GM23248 (cell line): ENCODE measurements at places on chromosomes 7 and 10.

DNA sequence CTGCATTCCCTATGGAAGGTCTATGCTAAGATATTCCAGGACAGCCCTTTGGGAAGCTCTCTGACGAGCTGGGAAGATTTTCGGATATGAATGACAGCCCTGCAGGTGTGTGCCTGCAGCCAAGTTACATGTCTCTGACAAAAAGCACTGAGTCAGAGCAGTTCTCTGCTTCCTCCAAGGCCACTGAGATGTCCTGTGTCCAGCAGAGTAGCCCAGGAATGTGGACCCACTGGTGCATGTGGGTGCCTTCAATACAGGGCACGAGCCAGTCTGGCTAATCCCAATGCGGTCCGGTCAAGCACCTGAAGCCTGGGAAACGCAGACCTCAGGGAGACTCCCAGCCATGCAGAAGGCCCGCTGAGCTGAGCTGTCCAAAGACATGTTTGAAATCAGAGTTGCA is 565.7 kb downstream of the TCERG1L start:
- no peak for DNase-seq

GRCh38 chr10:102154466-102155116 is 2.4 kb downstream of the NOLC1 start:
- no peak for DNase-seq

GRCh38 chr10:132247943-132248342 is 59.8 kb downstream of the STK32C start:
- DNase-seq, result peak; percentile 28

GRCh38 chr10:4022473-4022872 is 237.5 kb upstream of the KLF6 start:
- DNase-seq, result no peak

- DNase-seq, result peak; percentile 66
Observed at GRCh38 chr10:30502266-30503060, 68.5 kb downstream of the MAP3K8 start.

- DNase-seq, result peak; percentile 86
Observed at GRCh38 chr10:119197921-119198320, 9.4 kb upstream of the GRK5 start.

- peak; percentile 83 for DNase-seq
Observed at GRCh38 chr10:125153703-125154490, 6.5 kb downstream of the CTBP2 start.

DNA sequence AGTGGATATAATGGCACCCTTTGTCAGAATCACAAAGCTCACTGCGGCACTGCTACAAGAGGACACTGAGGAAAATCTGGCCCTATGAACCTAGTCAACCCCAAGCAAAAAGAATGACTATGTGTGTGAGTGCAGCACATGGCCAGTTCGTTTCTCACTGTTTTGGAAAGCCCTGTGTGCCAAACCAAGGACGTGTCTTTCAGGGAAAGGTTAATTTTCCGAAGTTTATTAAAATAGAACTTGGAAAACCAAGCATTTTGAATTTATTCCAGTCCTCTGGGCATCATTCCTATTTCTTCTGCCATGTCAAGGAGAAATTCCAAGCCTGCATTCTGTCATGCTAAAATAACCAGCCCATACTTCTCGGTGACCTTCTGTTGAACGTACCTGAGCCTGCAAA is 471.8 kb downstream of the PLXDC2 start:
- DNase-seq, result no peak

DNA sequence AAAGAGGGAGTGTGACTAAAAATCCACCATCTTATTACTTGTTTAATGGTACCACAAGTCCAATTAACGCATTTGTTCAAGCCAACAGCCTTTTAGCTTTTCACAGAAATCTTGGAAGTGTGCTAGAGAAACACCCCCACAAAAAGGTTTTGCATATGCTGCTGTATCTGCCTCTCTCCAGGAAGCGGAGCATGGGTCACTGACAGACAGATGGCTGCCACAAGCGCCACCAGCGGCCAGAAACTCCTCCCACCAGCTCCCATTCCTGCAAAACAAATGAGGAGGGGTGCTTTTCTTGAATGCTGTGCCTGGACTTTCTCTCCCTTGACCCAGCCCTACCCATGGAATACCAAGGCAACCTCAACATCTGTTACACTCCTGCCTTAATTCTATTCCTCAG is 176.3 kb upstream of the LRGUK start:
- no peak for DNase-seq

DNA sequence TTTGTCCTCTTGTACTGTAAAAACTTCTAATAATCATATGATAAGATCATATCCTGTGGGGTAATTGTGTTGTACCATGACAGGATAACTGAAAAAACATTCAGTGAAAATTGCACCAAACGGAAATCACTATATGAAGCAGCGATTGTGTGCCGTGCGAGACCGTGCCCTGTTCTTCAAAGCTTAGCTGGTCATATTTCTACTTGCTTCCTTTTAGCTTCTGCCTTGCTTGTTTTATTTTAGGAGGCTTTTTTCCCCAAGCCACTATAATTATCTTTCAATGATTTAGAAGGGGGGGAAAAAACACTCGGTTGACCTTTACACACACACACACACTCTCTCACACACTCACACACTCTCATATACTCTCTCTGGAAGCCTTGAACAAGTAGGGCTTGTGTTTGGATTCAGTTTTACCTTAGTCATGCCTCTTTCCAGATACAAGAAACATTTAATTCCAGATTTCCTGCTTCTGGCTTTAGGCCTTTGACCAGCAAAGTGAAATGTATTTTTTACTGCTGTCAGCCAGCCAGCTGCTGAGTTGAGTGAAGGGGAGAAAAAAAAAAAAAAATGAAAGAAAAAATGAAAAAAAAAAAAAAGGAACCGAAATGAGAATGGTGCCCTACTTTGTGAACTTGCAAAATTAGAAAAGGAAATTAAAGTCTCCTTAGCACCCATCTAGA is 181.4 kb downstream of the ARID5B start:
- DNase-seq, result peak; percentile 64

DNA sequence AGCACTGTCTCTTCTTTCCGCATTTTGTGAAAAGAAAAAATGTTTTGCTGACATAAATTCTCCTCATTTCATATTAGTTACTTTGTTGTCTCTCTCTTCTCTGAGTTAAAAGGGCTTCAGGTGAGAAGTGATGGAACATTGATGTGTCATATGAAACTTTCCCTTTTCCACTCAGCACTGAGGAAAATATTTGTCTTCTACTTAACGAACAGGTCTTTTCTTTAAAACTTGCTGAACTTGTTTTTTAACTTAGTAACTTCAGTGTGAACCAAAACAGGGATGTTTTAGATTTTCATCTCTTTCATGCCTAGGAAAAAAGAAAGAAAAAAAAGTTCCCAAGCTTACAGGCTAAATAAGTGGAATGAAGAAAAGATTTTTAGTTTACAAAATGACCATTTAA is 19.0 kb upstream of the TSPAN12 start:
- no peak for DNase-seq

DNA sequence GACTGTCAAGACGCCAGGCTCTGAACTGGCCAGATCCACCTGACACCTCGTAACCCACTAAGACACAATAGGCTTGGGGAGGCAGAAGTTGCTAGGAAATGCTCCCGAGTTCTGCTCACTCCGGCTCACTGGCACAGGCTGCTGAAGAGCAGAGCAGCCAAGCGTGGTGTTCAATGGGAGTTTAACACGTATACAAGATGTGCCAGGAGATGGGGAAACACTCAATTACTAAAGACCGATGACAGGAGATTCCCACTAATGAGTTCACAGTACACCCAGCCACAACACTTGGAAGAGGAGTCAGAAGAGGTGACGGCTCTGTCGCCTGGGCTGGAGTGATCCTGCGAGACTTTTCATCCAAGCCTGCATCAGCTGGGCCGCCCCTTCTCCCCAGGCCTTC is 303.4 kb downstream of the GFRA1 start:
- DNase-seq, result peak; percentile 49

DNA sequence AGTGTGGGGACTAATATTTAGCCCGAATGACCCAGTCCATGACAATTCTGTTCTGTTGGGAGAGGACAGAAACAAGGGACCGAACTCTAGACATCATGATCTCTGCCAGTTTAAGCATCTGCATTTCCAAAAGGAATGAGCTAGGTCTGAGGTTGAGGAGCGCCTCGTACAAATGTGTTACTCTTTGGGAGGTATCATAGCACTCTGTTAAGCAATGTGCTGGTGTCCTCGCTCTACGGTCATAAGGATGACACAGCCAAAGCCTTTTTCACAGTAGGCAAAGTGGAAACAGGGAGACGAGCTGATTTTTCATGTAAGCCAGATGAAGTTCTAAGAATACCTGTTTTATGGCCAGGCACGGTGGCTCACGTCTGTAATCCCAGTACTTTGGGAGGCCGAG is 15.4 kb upstream of the CCDC3 start:
- DNase-seq, result no peak

GRCh38 chr7:53119514-53119941 is 84.1 kb downstream of the POM121L12 start:
- no peak for DNase-seq

- no peak for DNase-seq
Observed at GRCh38 chr7:84589012-84589411, 394.4 kb upstream of the SEMA3A start.

DNA sequence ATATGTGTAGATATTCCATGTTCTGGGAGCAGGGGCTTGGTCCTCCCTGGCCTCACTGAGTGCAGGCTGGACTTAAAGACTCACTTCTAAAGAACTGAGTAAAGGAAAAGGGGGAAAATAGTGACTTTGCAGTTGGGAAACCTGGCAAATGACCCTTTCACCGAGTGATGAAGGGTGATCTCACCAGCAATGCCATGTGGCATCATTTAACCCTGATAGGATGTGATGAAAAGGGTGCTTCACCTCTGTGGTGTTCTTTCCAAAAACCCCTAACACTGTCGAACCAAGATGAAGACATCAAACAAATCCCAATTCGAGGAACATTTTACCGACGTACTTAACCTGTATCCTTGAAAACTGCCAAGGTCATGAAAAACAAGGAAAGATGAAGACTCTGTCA is 71.9 kb downstream of the AOAH start:
- DNase-seq, result peak; percentile 55

- peak; percentile 96 for DNase-seq
Observed at GRCh38 chr7:4700577-4701235, 18.6 kb downstream of the FOXK1 start.

- DNase-seq, result no peak
Observed at GRCh38 chr7:28115261-28115660, 65.3 kb downstream of the JAZF1 start.

DNA sequence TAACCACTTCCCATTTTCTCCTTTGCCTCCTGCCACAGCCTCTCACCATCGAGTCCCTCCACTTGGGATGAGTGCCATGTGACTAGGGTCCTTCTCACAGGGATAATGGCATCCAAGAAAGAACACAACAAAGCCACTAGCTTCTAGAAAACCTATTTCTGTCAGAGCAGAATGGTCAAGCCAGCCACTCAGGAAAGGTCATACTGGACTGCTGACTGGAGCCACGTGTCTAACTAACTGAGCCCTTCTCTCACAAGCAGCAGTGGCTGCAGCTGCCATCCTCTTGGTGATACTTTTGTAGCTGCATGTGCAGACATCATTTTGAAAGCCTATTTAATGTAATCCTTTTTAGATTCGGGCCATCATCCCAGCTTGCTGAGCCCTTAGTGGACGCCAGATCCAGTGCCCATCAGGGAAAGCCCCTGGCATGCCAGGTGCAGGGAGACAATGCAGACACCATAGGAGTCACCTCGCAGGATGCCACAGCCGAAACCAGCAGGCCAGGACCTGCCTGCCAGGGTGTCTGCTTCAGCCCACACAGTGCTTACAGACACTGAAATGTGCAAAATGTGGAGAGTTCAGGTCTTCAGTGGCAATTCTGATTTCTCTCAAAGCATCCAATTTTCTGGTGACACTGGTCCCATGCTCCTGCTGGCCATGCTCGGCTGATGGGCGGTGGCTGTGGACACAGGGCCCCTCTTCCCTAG is 98.3 kb upstream of the DDC start:
- DNase-seq, result no peak

DNA sequence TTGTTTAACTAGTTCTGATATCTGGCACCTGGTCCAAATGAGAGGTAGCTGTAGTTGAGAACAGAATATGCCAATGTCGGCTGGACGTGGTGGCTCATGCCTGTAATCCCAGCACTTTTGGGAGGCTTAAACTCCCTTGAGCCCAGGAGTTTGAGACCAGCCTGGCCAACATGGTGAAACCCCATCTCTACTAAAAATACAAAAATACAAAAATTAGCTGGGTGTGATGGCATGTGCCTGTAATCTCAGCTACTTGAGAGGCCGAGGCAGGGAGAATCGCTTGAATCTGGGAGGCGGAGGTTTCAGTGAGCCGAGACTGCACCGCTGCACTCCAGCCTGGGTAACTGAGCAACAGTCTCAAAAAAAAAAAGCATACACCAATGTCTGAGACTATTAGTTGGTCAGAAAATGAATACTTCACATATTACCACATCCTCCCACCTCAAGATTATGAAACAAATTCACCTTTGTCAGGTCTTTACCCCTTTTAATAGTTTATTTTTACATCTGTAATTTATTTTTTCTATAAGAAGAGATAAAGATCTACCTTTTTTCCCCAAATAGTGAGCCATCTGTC is 38.8 kb downstream of the EPC1 start:
- DNase-seq, result no peak

DNA sequence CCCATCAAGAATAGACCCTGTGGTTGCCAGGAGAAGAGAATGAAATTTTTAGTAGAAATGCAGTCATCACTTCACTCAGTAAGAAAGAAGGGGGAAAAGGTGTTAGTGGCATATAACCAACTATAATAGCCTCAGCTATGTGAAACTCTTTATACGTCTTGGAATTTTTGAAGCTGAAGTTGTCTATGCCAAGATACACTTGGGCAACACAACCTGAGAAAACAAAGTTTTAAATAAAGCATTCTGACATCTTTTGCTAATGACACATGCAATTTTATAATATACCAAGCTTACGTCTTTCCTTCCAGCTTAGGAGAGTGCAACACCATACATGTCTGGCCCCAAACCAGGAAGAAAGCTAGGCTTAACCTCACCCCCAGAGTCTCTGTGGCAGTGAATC is 40.8 kb upstream of the ZNF438 start:
- no peak for DNase-seq
